Sigmoid colon (tissue), 7 donors: ENCODE measurements at places on chromosomes 2 and 18. TPM values are rescaled to one million over a fixed set of nuclear protein-coding genes. Genes with fewer than 3 reads are reported as not detected.

GRCh38 chr2:133885847-133886246 lies 317.6 kb upstream of the NCKAP5 start:
- H3K4me1 ChIP-seq: peaks cover 12% of the 10 kb centered on the region
- no peak overlapping the region for H3K4me3 ChIP-seq
- H3K27me3 ChIP-seq: no peaks in the 10 kb centered on the region
- H3K27ac ChIP-seq: no peak overlapping the region
- H3K36me3 ChIP-seq: no peaks in the 10 kb centered on the region
- no peak for DNase-seq

DNA sequence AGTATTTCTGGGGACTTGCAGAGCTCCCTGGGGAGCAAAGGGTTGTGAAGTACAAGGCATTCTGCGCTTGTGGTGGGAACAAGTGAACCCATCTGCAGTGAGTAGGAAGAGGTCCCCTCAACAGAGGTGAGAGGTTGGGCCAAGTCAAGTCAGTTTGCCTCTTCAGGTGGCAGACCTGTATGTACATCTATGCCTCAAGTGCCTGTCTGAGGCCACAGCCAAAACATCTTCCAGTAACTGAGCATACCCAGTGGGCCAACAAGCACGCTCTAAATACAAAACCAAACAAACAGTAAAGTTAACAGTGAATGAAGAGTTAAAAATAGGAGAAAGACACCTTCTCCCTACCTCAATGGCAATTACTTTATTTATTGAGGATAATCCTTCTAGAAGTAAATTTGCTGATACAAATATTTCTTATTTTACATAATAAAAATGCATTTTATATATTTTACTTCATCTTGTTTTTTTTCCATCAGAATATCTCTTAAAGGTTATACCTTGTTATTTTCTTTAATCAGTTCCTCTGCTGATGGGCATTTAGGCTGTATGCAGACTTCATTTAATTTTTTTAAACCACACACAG lies 2.5 kb downstream of the GYPC start:
- H3K4me3 ChIP-seq: peak overlapping the region; percentile 69
- no peak for DNase-seq
- H3K27me3 ChIP-seq: no peaks in the 10 kb centered on the region
- peaks cover 76% of the 10 kb centered on the region for H3K4me1 ChIP-seq
- H3K27ac ChIP-seq: peak overlapping the region; percentile 99
- H3K36me3 ChIP-seq: no peaks in the 10 kb centered on the region

GRCh38 chr2:238497610-238498005 lies 70.9 kb downstream of the ASB1 start:
- no peaks in the 10 kb centered on the region for H3K27me3 ChIP-seq
- H3K27ac ChIP-seq: no peak overlapping the region
- H3K4me1 ChIP-seq: peaks cover 17% of the 10 kb centered on the region
- H3K4me3 ChIP-seq: no peak overlapping the region

GRCh38 chr2:153163055-153163454 lies 315.5 kb downstream of the RPRM start:
- DNase-seq: no peak
- H3K4me3 ChIP-seq: no peak overlapping the region
- H3K4me1 ChIP-seq: peaks cover under 1% of the 10 kb centered on the region
- H3K27ac ChIP-seq: no peak overlapping the region

DNA sequence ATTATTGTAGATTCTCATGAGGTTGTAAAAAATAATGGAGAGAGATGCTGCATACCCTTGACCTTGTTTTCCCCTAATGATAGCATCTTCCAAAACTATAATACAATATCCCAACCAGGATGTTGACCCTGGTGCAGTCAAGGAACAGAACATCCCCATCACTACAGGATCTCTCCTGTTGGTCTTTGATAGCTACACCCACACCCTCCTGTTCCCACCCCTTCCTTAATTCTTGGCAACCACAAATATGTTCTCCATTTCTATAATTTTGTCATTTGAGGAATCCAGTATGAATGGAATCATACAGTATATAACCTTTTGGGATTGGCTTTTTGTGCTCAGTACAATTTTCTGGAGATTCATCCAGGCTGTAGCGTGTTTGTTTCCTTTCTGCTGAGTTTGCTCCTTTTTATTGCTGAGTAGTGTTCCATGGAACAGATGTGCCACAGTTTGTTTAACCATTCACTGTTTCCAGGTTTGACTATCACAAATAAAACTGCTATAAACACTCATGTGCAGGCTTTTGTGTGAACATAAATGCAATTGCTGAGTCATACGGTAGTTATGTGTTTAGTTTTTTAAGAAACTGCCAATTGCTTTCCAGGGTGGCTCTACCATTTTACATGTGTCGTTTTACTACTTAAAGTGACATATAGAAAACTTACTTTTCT lies 22.2 kb downstream of the MCFD2 start:
- no peaks in the 10 kb centered on the region for H3K36me3 ChIP-seq
- no peak overlapping the region for H3K4me3 ChIP-seq
- DNase-seq: no peak
- no peaks in the 10 kb centered on the region for H3K27me3 ChIP-seq
- H3K27ac ChIP-seq: no peak overlapping the region
- peaks cover 4% of the 10 kb centered on the region for H3K4me1 ChIP-seq

DNA sequence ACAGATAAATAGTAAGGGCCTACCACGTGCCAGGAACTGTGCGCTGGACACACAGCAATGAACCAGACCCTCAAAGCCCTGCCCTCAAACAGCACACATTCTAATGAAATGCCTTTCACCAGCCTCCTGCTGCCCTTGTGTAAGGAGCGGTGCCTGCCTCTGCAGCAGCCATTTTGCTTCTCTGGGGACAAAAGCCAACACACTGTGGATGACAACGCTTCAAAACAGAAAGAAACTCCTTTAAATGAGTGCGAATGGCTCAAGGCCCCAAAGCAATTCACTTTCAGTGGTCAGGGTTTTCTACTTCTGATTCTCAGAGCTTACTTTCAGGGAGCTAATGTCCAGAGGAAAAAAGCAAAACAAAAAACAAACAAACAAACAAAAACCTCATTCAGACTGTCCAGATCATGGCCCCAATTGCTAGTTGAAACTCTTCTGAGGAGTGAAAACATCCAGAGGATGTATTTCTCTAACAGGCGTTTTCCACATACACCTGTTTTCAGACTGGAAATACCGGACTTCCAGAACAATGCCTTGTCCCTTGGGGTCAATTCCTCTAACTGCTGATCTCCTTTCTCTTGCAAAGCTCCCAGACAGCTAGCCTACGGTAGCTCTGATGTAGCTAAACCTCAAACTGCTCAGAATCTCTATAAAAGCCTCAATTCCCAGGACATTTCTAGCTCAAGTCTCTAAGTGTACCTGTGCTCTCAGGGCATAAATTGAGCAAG lies 323.3 kb upstream of the ZNF521 start:
- no peaks in the 10 kb centered on the region for H3K4me1 ChIP-seq
- H3K4me3 ChIP-seq: no peak overlapping the region
- H3K27ac ChIP-seq: no peak overlapping the region
- DNase-seq: no peak

GRCh38 chr18:28350821-28351220 lies 173.9 kb upstream of the CDH2 start:
- DNase-seq: no peak
- no peak overlapping the region for H3K4me3 ChIP-seq
- no peak overlapping the region for H3K27ac ChIP-seq
- no peaks in the 10 kb centered on the region for H3K36me3 ChIP-seq
- no peaks in the 10 kb centered on the region for H3K27me3 ChIP-seq

DNA sequence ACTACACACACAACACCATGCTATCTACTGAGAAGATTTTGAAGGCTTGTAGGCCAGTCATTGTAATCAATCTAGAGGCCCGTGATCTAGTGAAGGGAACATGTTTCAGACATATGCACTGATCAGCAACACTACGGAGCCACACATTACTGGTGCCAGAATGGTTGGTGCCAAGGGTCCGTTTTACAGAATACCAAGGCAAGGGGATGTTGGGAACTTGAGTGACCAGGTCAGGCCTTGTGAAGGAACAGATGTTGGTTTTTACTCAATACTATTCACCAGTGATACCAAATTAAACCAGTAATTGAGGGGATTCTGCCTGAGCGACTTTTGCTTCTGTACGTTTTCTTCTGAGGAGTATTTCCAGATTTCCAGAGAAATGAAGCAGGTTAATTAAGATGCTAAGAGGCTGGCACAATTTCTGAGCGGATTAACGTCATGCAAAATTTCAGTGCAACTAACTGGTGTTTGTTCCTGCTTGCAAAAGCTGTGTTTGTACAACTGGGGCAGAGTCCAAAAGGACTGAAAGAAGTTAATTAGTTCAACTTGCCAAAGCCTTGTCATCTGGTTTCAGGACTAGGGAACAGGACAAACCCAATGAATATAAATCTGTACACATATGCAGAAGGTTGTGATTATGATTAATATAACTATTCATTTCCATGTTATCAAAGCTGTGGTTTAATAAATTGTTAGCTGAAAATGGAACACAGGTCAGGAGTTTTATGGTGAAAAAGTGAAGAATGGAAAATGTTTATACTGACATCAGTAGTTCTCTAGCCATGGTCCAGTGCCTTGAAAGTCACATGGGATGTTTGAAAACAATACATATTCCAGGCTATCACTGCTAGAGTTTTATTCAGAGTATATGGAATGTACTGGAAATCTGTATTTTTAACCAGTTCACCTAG lies 432.1 kb upstream of the DCC start:
- H3K27me3 ChIP-seq: no peaks in the 10 kb centered on the region
- DNase-seq: no peak
- H3K4me1 ChIP-seq: no peaks in the 10 kb centered on the region
- H3K36me3 ChIP-seq: no peaks in the 10 kb centered on the region
- no peak overlapping the region for H3K4me3 ChIP-seq

GRCh38 chr18:74514860-74515495 lies 18.8 kb downstream of the CNDP2 start:
- no peak overlapping the region for H3K27ac ChIP-seq
- H3K4me3 ChIP-seq: no peak overlapping the region
- H3K27me3 ChIP-seq: no peaks in the 10 kb centered on the region
- H3K4me1 ChIP-seq: no peaks in the 10 kb centered on the region

GRCh38 chr2:237433920-237434676 lies 20.1 kb upstream of the COL6A3 start:
- no peaks in the 10 kb centered on the region for H3K36me3 ChIP-seq
- no peaks in the 10 kb centered on the region for H3K27me3 ChIP-seq
- DNase-seq: no peak
- H3K4me3 ChIP-seq: no peak overlapping the region

The INHA gene
- not detected for total RNA-seq

The DSG1 gene
- total RNA-seq: not detected

The XDH gene
- total RNA-seq: not detected

The DLGAP1 gene
- total RNA-seq: 1.1 TPM
